Cardiac muscle cell (in vitro differentiated cells and primary cell): ENCODE measurements at places on chromosomes 5 and 9. TPM values are rescaled to one million over a fixed set of nuclear protein-coding genes. Genes with fewer than 3 reads are reported as not detected.

IL4 gene
- not detected in 2 replicates for total RNA-seq

OBP2B gene
- not detected in 2 replicates for total RNA-seq

PCDHGA10 gene
- 4.5 and 7.3 TPM in 2 replicates for total RNA-seq

KIF12 gene
- 0.04 and 1.1 TPM in 2 replicates for total RNA-seq

TENT4A gene
- total RNA-seq: 10.1 and 27.0 TPM in 2 replicates

PRSS3 gene
- total RNA-seq: not detected in 2 replicates

ANKRD34B gene
- not detected in 2 replicates for total RNA-seq

UNC13B gene
- 36.6 and 43.7 TPM in 2 replicates for total RNA-seq

SLC6A19 gene
- total RNA-seq: 0.09 and 0.49 TPM in 2 replicates

CCDC112 gene
- 6.1 and 8.1 TPM in 2 replicates for total RNA-seq

SIT1 gene
- not detected in 2 replicates for total RNA-seq

SPACA9 gene
- 4.8 and 6.4 TPM in 2 replicates for total RNA-seq

F2R gene
- total RNA-seq: 13.4 and 16.8 TPM in 2 replicates

PRR16 gene
- 2.3 and 3.8 TPM in 2 replicates for total RNA-seq

ENHO gene
- total RNA-seq: 3.9 and 7.6 TPM in 2 replicates

RMRP gene
- total RNA-seq: 6,299 and 17,487 TPM in 2 replicates

MEGF10 gene
- 8.2 and 8.8 TPM in 2 replicates for total RNA-seq

SUSD3 gene
- total RNA-seq: not detected in 2 replicates

DNA sequence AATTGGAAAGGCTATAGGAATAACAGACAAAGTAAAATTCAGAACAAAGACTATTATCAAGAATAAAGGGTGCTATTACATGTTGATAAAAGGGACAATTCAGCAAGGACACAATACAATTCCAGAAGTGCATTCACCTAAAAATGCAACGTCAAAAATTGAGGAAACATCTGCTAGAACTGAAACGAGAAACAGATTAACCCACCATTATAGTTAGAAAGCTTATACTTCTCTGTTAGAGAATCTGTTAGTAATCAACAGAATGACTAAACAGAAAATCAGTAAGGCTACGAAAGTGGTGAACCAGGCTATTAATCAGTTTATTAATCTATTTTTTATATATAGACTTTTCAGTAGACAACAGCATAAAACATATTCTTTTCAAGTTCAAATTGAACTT, 14.8 kb downstream of the FCN1 start:
- DNase-seq: no peak

DNA sequence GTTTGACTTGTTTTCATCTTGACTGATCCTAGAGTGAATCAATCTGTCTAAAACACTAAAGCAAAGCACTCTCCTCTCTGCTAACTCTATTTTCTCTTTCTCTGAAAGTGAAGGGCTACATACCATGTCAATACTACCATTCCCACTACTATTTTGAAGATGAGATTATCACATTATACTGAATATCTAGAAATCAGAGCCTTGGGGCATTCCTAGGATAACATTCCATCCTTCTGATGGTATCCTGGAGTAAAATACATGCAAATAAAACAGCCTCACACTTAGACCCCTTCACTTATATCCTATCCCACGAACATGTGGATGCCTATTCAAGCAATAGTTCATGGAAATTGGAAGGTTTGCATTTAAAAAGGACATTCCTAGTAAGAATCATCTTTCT, 309.3 kb upstream of the ACTBL2 start:
- no peak for DNase-seq

- DNase-seq: no peak
These were observed 233.6 kb downstream of the GABRB2 start for GRCh38 chr5:161312882-161313281.

DNA sequence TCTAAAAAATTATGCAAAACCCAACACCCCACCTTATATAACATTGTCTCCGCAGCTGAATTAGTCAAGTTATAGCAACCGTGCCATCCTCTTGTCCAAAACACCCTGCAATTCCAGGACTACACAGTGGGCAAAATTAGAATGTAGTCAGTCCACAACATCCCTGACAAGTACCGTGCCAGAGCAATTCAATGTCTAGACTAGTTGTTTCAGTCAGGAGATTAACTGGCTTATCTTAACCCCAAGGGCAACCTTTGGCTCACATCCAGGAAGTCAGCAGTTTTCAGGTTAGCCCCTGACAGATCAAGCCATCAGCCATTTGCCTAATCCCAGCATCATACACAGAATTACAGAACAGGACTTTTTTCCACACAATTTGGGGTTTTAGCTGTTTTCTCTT, 240.8 kb upstream of the TMEM161B start:
- DNase-seq: peak; percentile 30

GRCh38 chr9:135339378-135339973, 140.1 kb upstream of the PPP1R26 start:
- no peak for DNase-seq

DNA sequence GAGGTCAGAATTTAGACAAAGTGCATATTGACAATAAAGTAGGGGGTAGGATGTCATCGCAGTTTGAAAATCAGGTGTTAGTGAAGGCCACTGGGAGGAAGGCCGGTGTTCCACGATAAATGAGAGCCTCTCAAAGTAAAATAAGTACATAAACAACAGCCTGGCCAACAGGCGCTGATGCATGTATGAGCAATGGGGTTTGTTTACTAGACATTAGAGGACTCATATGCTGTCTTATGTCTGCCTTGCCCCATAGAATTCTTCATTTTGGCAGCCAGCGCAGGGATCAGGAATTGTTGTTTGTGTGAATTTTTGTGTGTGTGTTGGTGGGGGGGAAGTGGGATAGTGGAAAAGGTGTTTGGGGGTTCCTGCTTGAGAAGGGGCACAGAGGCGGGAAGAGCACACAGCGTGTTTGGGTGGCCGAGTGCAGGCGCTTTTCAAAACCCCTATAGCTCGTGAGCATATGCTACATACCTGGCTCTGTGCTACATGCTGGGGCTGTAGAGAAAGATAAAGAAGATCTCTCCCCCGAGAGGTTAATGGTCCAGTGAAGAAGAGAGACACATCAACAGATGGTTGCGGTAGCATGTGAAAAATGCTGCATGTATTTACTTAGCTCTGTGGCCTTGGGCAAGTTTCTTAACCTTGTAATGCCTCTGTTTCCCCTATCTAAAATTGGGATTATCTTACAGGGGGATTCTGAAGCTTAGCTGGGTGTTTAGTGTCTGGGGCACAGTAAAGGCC, 11.5 kb downstream of the SNX30 start:
- no peak for DNase-seq

DNA sequence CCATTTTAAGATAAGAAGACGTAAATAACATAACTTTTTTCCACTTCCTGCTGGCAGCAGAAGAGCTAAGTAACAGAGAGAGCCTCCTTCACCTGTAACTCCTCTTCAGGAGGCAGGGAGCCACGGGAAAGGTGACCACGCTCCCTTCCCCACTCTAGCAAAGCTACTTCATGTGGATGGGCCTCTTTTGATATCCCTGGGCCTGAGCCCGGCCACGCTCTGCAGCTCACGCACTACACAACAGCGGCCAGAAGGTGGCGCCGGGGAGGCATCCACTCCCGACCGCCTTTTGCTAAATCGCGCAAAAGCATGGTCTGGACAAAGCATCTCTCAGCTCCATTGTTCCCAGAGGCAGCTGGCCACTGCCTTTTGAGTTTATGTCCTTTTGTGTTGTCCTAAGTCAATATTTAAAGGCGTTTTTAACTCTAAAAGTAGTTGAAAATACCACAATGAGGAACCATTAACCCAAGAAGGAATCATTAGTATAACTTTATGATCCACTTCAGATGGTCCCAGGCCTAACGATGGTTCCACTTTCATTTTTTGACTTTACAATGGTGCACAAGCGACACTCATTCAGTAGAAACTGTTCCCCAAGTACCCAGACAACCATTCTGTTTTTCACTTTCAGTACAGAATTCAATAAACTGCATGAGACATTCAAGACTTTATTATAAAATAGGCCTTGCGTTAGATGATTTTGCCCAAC, 23.6 kb downstream of the CMBL start:
- DNase-seq: peak; percentile 87

- no peak for DNase-seq
These were observed 132.4 kb downstream of the TTLL11 start for GRCh38 chr9:121960665-121961064.

GRCh38 chr5:139561655-139562451, 714 bp downstream of the UBE2D2 start:
- DNase-seq: peak; percentile 52

DNA sequence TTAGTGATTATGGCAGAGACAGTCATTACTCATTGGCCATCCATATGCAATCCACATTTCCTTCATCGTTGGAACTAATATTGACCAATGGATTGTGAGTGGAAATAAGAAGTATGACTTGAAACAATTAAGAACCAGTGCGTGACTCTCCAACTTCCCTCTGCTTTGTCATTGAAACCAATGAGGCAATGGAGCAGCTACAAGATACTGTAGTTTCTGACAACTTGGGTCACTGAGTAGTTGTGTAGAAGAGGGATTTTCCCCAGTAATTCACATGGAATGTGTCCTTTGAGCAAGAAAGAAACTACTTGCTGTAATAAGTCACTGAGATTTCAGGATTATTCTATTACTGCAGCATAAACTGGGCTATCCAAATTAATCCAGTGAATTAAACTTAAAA, 785.3 kb upstream of the RIOK2 start:
- DNase-seq: no peak

- no peak for DNase-seq
These were observed 496 bp downstream of the TLX3 start for GRCh38 chr5:171309276-171310211.

DNA sequence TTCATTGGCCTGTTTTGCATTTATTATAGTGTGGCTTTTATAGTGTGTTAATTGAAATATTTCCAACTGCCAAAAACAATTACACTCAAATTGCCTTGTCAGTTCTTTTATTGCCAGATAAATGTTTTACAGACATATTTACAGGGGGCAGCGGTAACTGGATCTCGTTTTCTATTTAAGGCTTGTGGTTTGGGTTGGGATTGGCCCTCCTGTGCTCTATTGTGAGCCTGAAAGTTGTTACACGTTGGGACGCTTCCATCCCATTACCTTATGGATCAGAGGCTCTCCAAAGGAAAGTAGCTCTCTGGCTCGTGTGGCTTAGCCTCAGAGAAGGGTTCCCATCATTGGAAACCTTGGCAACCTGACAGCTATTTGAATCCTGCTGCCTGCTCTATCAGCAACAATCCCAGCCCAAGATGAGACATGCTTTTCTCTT, 20.8 kb downstream of the DNAI1 start:
- DNase-seq: no peak

DNA sequence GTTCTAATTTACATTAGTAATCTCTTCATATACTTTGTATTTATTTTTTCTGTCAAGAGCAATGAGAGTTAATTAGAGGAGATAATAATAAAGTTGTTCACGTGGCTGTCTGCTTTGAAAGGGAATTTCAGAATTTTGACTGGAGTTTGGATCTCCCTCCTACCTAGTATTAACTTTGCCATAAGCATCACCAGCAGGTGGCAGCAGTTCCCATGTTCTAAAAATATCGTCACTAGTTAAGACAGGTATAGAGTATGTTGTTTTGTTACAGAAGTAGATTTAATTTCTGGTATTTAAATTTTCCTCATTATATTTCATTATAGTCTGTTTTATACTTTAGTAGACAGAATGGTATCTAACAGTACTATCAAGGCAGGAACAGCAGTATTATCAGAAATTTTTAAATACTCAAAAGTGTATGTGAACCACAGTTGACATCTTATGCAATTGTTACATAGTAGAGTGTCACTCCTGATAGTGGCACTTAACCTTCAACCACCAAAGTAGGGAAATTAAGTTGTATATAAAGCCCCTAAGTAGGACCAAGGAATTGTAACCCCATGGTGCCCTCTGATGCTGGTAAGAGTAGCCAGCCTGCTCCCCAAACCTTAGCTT, 20.4 kb downstream of the GNPDA1 start:
- DNase-seq: peak; percentile 82

DNA sequence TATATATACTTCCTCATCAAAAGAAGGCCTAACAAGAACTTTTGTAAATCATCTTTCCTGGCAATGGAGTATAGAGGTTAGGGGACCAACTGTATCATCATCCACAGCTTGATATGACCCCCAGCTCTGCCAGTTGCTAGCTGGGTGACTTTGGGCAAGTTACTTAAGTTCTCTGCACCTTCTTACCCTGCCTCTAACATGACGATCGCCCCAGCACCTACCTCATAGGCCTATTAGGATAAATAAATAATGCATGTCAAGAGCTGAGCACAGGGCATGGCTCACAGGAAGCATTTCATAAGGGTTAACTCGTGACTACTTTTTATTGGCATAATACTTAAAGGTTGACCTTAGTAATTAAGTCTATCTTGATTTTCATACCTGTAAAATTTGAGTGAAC, 29.4 kb upstream of the FGF1 start:
- no peak for DNase-seq

GRCh38 chr9:18126831-18127498, 347.0 kb upstream of the ADAMTSL1 start:
- DNase-seq: no peak

GRCh38 chr5:37735649-37736347, 104.0 kb downstream of the GDNF start:
- peak; percentile 48 for DNase-seq

DNA sequence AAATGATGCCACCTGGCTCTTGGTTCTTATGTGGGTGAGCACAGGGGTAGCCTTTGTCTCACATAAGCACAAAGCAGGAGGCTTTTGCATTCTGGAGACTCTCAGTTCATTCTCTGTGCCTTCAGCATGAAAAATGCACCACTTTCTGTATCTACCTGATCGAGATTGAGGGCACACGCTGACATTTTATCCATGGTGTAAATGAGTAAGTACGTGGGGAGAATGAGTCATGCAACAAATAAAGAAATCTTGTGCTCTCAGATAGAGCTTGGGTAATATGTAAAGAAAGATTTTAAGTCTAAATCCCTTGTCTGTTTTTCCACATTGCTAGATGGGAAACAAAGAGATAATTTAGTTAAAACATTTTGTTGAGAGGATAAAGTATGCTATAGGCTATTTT, 607.2 kb upstream of the WWC1 start:
- DNase-seq: peak; percentile 33

DNA sequence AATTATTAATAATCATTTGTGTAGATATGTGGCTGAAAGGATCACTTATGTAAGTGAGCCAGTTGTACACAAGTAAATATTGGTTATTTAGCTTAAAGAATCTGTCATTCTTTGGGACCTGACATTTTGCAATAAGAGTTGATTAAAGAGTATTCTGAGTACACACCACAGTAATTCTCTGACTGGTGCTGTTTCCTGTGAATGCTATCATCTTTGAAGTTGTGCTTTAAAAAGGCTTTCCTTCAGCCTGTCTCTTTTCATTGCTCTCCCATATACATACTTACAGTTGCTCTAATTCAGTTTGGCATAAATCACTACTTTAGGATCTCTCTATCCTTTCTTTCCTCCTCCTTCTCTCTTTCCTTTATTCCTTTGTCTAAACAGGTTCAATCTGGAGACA, 8.7 kb upstream of the CSNK1G3 start:
- no peak for DNase-seq

- no peak for DNase-seq
These were observed 16.3 kb upstream of the SPINK4 start for GRCh38 chr9:33223696-33224095.
